AG04449 (cell line): ENCODE measurements at places on chromosomes 3 and 15.

GRCh38 chr3:16028604-16029003, 145.9 kb upstream of the GALNT15 start:
- DNase-seq: peak; percentile 36

GRCh38 chr3:173688216-173688842, 290.8 kb downstream of the NLGN1 start:
- no peak for DNase-seq

DNA sequence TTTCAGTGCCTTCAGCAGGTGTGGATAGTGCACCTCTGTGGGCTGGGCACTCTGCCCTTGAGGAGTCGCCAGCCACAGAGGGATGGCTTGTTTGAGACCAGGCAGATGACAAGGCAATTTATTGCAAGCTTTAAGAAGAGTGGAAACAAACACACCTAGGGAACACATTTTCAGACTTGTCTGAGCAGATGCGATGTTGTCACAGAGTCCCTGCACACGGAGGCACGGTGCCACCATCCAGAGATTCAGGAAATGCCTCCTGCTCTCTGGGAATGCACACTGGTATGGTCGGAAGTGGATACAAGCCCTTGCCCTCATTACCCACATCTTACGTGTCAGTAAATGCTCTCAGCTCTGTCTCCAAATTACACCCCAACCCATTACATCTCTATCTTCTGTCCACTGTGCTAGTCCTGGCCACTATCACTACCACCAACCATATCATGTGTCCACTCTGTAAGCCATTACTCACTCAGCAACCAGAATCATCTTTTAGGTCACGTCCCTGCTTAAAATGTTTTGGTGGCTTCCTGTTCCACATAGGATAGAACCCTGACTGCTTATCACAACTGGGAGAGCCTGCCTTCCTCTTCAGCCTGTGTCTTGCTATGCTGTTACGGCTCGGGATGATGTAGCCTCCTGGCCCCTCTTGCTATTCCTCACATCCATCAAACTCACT, 196.9 kb downstream of the SLCO3A1 start:
- no peak for DNase-seq

GRCh38 chr15:62803856-62804400, 238.6 kb upstream of the TPM1 start:
- DNase-seq: no peak

GRCh38 chr3:181614878-181615277, 96.8 kb upstream of the SOX2 start:
- no peak for DNase-seq

GRCh38 chr15:97903560-97903959, 56.9 kb upstream of the ARRDC4 start:
- no peak for DNase-seq

DNA sequence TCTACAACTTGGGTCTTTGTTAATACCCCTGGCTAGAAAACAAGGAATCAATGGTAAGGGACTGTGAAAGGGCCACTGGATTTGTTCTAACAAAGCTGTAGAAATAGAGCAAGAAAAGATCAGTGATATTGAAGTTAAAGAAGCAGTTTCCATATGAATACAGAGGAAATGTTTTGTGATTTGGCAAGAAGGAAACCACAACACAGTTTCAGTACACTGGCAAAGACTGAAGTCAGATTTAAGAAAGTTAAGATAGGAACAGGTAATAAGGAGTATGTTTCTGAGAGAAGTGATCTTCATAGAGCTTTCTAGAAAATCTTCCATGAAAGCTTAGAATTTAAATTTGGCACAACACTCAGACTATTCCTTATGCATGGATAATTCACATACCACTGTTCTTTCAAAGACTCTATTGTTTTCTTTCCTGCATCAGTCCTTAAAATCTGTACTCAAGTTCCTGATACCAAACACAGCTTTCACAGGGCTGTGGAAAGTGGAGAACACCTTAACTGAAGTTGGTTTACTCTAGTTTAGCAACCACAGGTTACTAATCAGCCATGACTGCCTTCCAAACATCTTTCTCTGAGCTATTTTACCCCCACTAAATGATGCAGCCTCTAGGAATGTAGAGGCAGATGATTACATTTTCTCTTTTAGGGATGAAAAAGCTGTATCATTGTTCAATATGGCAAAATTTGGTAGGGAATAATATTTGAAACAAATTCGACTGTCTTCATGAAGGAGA, 32.4 kb upstream of the ALCAM start:
- no peak for DNase-seq

DNA sequence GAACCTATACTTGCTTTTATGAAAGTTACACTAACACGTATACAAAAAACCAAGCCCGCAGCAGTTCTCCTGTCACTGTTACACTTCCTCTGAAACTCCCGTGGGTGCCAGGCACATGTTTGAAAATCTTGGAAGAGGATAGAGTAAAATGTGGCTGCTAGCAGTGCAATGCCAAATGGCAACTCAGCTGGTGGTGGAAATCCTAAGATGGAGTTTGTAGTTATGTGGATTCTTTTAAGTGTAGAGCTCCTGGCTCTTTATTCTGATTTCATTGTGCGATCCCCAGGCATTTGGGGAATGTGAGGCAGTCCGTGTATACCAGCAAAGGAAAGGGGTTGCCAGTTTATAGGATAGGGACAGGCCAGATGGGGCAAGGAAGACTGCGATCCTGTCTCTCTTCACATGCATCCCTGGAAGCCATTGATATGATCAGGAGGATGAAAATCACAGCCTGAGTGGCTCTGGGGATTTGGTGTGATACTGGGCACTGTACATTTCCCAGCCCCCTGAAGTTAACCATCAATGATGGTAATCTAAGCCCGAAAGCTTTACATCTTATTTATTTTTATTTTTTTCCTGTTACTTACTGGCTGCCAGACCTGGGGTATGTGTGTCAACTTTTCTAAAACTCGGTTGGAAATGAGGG, 1.1 kb downstream of the STAC start:
- no peak for DNase-seq

GRCh38 chr3:111324645-111325044, 217.4 kb upstream of the CD96 start:
- DNase-seq: no peak

- peak; percentile 85 for DNase-seq
Measured at GRCh38 chr3:30162579-30162978, 443.8 kb upstream of the TGFBR2 start.

DNA sequence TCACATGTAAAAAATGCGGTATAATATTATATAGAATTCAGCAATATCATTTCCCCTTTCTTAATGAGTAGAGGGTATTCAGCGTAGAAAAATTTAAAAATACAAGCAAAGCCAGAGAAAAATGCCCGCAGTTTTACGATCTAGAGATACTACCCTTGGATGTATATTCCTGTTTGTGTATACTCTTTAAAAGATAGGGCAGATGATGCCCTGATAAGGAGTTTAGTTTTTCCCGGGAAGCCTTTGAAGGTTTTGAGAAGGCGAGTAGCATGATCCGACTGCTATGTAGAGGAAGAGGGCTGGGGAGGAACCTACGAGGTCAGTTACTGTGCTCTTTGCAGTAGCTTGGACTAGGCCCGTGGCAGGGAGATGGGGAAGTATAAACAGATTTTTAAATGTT, 1.2 kb downstream of the YEATS2 start:
- DNase-seq: no peak

GRCh38 chr15:42184296-42184695, 23.8 kb downstream of the VPS39 start:
- no peak for DNase-seq
